Right cardiac atrium (tissue), 5 donors: ENCODE measurements at places on chromosomes 12 and 14.
A peak's percentile ranks its signal among the peaks of the same experiment; 100 is the strongest.

DNA sequence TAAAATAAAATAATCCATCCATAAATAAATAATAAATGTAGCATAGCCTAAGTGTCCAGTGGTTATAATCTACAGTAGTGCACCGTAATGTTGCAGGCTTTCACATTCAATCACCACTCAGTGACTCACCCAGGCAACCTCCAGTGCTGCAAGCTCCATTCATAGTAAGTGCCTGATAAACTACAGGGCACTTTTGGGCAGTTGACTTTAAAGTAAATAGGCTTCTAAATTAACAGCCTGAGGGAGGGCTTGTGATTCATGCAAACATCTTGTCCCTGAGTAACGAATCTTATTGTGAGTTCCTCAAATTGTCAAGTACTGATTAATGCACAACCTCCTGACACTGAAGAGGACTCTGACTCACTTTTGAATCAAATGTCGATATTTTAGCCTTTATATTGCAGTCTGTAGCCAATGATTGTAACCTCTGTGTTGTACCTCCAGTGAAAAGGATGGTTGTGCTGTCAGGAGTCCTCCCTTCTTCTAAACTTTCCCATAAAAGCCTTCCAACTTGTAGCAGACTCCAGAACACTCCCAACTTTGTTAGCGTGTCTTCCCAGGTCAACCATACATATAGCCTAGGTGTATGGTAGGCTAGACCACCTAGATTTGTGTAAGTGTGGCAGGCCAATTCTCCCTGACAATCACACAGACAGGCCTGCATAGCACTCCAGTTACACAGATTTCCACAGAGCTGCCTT, 55.0 kb upstream of the BICD1 start:
- DNase-seq: no peak

- no peak for DNase-seq
Measured at GRCh38 chr12:11826574-11826973, 177.1 kb downstream of the ETV6 start.

- no peak for DNase-seq
Measured at GRCh38 chr14:98714626-98715425, 557.2 kb downstream of the BCL11B start.

DNA sequence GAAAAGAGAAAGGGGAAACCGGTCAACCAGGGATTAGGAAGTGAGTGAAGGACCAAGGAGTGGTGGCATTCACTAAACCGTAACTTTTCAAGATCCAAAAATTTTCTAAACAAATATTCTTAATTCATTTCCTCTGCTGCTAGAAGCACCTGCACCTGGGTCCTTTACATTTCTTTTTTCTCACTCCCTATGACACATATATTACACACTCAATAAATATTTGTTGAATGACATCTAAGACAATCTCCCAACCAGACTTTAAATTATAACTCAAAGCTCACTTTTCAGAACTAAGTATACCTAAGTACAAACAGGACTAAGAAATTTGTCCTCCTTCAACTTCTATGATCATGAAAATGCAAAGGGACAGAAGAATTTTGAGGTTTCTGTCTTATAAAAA, 11.1 kb downstream of the TTC5 start:
- DNase-seq: no peak

GRCh38 chr12:47636908-47637780, 68.7 kb downstream of the RPAP3 start:
- DNase-seq: no peak

DNA sequence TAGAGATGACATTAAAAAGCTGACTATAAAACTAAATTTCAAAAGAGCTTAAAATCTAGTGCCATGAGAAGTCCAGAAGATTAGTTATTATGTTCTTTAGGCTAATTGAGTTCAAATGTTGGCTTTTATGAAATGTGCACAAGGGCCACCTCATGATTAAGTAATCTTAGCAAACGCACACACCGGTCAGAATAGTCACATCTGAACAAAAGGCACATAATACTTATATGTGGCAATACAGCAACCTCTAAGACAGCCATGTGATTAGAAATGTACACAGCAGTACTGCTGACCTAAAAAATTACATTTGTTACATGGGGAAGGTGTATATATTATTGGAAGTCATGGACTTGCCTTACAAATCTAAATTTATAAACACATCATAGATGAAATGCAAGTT, 344.7 kb upstream of the GARIN6 start:
- no peak for DNase-seq

GRCh38 chr14:68401317-68401716, 391.6 kb downstream of the ZFP36L1 start:
- DNase-seq: no peak

GRCh38 chr12:67515679-67516340, 132.7 kb upstream of the DYRK2 start:
- DNase-seq: no peak

- DNase-seq: peak; percentile 42
Measured at GRCh38 chr12:1583421-1584078, 10.8 kb downstream of the FBXL14 start.

DNA sequence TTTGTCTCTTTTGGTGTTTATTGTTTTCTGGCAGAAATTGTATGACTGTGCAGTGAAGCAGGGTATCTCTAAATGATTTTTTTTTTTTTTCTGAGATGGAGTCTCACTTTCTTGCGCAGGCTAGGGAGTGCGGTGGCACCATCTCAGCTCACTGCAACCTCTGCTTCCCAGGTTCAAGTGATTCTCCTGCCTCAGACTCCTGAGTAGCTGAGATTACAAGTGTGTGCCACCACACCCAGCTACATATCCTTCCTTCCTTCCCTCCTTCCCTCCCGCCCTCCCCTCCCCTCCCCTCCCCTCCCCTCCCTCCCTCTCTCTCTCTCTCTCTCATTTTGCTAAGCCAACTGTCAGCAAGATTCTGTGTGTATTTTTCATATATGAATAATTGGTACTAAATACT, 94.4 kb downstream of the PPHLN1 start:
- no peak for DNase-seq

GRCh38 chr12:44372259-44372658, 503.9 kb downstream of the NELL2 start:
- no peak for DNase-seq

- no peak for DNase-seq
Measured at GRCh38 chr14:19947413-19948090, 16.8 kb downstream of the OR4K1 start.

DNA sequence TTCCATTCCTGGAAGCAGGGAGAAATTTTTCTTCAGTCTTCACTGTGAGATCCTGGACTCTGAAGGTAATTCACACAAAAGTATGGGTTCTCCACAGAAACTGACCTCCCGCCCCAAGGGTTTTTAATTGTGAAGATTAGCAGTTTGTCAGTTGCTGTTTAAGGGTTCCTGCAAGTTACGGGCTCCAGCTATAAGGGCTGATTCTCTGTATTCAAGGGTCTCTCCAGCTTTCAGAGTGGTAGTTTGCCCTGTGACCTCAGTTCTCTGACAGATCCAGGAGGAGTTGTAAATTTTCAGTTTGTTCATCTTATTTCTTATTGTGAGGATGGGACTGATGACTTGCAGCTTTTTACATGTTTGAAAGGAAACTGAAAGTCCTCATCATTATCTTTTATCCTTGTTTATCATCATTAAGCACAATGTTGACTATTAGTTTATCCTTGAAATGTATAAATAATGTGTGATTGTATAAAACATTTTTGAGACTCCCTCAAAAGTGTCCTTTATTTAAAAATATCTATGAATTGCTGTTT, 110.9 kb downstream of the SCAF11 start:
- no peak for DNase-seq

GRCh38 chr14:54385556-54385955, 11.3 kb upstream of the CDKN3 start:
- no peak for DNase-seq

GRCh38 chr14:29265852-29266251, 499.3 kb downstream of the FOXG1 start:
- no peak for DNase-seq

DNA sequence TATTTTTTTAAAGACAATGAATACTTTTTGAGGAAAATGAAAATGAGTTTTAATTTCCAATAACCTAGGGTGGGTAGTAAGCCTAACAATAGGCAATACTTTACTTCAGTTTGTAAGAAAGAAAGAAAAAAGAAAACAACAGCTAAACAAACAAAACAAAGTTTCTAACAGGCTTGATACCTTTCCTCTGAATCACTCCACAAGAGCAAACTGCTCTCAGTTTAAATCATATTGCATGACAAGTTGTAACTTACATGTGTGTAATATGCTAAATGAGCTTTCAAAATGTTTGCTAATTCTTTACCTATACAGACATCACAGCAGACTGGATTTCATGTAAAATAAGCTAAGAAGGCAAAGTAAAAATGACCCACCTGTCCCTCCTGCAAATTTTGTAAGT, 6.7 kb upstream of the LMO3 start:
- no peak for DNase-seq

DNA sequence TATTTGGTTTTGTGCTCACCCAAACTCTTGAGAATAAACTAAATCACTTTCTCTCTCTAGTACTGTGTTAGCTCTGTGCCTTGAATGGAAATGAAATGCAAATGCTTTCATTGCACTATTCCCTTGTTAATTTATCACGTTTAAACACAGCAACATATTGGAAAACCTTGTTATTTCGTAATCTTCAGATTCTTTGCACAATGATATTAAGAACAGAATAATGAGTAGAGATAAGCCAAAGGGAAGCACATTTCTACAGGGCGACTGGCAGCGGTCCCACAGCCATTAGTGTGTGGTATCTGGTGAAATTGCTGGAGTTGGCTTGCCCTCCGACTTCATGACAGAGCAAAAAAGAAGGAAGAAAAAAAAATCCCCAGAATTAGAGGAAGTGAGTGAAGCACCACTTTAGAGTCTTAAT, 166.1 kb upstream of the E2F7 start:
- peak; percentile 88 for DNase-seq

DNA sequence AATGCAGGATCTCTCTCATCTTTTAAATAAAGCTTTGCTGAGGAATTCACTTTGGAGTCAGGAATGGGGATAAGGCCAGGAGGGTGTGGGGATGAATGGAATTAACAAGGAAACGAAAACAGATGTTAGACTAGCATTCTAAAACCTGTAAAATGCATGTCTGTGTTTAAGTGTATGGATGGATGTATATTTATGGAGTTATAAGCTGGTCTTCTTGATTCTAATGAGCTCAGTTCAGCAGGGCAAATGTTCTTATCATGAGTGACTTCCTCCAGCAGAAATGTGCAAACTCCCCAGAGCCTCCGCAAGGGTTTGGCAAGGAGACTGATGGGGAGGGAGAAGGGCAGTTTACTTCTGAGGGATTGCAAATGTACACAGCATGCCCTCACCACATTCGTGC, 149.1 kb downstream of the NTF3 start:
- peak; percentile 42 for DNase-seq

- no peak for DNase-seq
Measured at GRCh38 chr14:74391479-74391878, 34.5 kb downstream of the SYNDIG1L start.

- no peak for DNase-seq
Measured at GRCh38 chr14:28576523-28576922, 190.1 kb upstream of the FOXG1 start.

DNA sequence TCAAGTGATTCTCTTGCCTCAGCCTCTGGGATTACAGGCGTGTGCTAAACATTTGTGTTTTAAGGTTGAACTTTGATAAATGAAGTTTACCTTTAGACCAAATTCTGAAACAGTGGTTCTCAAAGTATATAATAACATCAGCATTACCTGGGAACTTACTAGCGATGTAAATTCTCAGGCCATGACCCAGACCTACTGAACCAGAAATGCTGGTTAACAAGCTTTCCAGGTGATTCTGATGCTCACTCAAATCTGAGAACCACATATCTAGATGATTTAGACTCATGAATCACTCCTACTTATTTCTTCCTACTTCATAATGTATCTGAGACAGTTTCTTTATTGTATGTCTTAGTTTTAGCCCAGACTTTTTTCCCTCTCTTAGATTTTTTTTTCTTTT, 43.6 kb downstream of the RAD51B start:
- DNase-seq: no peak

GRCh38 chr14:76175942-76176341, 24.2 kb downstream of the GPATCH2L start:
- no peak for DNase-seq

DNA sequence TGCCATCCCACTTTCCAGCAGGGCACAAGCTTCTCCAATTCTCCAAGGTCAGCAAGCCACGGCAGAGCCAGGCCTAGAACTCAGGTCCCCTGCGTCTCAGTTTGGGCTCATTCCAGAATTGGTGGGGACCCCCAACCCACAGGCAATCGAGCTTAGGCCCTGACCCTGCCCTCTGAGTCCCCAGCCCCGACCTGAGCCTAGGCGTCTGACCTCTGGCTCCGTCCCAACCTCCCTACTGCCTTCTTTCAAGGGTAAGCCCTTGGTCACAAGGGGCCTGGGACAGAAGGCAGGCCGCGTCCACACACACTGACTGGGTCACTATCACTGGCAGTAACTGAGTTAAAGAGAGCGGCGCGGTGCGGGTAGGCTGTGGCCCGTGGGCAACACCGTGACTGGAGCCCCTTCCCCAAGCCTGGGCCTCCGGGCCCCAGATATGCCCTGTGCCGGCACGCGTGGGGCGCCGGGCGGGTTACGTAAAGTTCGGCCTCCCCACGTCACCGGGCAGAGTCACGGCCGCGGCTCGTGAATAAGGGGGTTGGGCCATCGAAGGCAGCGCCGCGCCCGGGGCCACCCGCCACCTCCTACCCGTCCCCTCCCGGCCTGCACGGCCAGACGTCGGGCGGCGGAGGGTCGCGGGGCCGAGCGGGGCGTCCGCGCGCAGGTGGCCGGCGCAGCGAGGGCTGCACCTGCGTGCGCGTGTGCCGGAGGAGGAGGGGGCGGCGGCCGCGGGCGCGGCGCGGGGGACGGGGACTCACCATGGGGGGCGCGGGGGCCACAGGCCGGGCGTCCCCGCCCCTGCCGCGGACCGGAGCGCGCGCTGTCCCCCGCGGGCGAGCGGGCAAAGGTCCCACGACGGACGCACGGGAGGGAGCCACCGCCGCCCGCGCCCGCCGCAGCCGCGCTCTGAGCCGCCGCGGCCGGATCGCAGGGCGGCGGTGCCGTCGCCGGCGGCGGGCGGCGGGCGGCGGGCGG, 516 bp downstream of the ANKRD9 start:
- peak; percentile 88 for DNase-seq

DNA sequence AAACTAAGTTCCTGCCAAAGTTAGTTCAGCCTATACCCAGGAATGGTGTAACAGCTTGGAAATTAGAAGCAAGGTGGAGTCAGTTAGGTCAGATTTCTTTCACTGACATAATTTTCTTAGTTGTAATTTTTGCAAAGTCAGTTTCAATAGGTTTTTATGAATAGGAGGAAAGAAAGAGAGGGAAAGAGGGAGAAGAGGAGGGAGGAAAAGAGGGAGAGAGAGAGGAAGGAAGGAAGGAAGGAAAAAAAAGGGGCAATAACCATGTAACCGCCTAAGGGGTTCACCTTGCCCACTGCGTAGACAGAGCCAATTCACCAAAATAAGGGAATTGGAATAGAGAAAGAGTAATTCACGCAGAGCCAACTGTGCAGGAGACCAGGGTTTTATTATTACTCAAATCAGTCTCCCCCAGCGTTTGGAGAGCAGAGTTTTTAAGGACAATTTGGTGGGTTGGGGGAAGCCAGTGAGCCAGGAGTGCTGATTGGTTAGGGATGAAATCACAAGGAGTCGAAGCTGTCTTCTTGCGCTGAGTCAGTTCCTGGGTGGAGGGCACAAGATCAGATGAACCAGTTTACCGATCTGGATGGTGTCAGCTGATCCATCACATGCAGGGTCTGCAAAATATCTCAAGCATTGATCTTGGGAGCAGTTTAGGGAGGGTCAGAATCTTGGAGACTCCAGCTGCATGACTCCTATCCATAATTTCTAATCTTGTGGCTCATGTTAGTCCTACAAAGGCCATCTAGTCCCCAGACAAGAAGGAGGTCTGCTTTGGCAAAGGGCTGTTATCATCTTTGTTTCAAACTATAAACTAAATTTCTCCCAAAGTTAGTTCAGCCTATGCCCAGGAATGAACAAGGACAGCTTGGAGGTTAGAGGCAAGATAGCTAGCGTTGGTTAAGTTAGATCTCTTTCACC, 126.0 kb upstream of the AMIGO2 start:
- DNase-seq: no peak
